CD4-positive, CD25-positive, alpha-beta regulatory T cell (primary cell): ENCODE measurements at places on chromosomes 3 and 15.

DNA sequence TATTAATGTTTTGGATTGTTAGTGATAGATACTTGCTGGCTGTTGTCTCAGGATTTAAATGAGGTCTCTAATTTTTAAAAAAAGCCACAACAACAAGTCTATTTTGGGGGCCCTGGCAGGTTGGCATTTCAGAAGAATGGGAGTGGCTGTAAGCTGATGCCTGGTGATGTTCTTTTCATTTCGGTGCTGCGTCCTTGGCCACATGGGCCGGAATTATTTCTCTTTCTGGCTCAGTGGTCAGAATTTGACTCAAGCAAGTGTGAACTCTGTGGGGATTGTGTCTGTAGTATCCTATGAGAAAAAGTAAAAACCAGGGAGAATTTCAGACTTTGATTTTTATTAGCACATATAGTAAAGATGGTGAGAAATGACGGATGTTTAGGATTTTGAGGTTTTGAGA lies 203.0 kb downstream of the AKAP13 start:
- DNase-seq = peak; percentile 9

GRCh38 chr15:95644100-95644875 lies 686.2 kb upstream of the NR2F2 start:
- no peak for DNase-seq

DNA sequence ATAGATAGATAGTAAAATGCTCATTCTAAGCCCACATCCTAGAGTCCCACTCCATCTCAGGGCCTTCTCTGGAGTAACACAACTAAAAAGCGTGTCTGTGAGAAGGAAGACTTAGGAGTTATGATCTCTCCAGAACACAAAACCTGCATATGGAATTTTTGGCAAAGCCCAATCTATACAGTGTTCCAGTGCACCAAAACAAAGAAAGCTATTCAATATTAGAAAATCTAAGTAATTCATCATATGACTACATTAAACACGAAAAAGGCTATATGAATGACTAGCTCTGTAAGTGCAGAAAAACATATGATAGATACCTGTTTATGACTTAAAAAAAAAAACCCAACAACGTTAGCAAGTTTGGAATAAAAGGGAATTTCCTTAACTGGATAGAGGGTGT lies 27.7 kb downstream of the MTMR10 start:
- DNase-seq = no peak

GRCh38 chr3:146136647-146137046 lies 24.3 kb downstream of the PLOD2 start:
- no peak for DNase-seq

DNA sequence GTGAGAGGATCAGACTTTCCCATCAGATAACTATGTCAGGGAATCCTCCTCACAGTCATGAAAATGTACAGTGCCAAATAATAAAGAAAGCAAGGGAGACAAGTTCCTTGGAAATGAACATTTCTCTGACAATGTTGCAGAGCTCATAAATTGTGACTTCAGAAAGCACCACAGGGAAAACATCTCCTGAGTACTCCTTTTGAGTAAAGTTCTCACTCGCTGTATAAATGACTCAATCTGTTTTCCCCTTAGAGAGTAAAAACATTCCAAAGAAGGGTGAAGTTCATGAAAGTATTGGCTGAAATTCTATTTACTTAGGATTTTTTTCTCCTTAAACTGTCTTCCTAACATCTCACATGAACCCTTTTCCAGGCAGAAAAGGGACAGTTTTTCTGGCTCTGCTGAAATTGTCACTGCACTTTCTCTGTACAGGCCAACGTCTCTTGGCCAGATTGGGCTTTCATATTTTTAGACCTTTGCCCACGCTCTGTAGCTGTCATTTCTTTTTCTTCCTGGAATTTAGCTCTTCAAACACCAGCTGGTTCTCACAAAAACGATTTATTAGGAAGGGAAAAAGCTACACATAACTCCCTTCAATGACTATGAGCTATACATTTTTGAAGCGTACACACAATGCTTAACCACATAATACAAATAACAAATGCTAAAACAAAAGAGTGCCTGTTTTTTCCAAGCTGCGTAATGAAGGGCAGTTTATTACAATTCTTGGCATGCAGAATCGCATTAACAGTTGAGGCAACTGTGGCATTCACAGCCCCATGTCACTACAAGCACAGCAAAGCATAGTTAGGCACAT lies 216.1 kb downstream of the ATP8B4 start:
- DNase-seq = no peak

DNA sequence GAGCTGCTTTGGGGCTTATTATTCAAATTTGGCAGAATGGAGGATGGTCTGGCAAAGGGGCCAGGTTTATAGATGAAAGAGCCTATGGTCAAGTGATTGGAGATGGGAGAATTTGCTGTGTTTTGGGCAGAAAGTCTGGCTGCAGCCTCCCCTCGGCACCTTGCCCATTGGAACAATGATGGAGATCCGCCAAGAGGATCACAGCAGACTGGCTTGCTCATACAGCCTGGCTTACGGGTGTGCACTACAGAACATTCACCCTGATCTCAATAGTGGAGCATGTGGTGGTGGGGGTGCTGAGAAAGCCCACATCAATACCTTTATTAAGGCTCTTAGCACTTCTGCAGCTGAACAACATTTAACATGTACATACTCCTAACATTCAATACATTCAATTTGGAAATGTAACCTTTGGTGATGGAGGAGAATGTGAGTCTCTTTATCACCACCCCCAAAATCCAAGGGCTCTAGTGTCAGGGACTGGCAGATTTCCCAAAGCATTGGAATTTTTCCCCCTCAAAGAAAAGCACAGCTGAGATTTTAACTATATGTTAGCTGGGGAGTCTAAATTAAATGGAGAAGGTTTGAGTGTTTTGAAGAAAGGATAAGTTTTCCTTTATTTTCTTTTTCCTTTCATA lies 118.4 kb upstream of the TMC3 start:
- DNase-seq = no peak

- no peak for DNase-seq
Measured at GRCh38 chr3:167808910-167809309, 73.4 kb downstream of the SERPINI1 start.
